Fibroblast of skin of left quadriceps (primary cell): ENCODE measurements at places on chromosomes 7 and 10.

DNA sequence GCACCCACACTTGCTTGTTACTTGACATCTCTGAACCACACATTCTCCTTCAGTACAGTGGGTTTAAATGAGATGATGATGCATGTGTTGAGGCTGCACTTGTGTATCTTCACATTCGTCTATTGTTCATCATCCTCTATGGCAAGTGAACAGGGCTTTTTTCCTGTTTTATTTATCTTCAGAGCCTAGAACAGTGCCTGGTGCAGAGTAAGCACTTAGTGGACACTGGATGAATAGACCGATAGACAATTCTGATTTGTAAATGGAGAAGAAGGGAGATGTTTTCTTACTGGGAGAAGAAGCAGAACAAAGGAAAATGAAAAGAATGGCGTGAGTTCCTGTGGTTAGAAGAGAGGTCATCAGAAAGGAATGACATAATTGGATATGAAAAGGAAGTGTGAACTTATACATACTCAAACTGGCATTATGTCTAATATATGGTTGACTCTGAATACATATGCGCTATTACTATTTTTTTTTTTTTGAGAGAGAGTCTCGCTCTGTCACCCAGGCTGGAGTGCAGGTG is 99.7 kb downstream of the AVL9 start:
- no peak for DNase-seq

DNA sequence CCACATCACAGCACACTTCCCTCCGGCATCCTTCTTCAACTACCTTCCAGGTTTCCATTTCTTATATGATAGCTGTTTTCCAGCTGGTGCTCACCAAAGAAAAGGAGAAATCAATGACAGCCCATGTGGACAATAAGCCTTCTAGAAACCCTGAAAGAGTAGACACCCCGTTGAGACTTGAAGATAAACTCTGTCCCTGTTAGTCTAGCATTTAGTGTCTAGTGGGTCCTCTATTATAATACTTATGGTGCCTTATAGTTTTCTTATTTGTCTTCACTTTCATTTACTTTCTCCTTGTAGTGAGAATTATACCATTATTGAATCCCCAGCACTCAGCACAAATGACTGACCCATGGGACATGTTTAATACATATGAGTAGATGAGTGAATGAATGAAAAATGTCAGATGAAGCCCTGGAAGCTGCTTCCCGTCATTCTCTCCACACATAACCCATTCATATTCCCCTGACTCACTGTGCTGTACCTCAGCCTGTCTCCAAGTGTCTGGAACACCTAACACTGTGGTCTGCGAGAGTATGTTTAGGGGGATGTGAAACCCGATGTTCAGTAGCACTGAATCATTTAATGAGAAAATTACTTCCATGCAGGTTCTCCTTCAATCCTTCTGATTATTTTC is 377.6 kb downstream of the GPR158 start:
- peak; percentile 2 for DNase-seq

GRCh38 chr7:34108165-34108564 is 202.8 kb downstream of the BMPER start:
- no peak for DNase-seq

DNA sequence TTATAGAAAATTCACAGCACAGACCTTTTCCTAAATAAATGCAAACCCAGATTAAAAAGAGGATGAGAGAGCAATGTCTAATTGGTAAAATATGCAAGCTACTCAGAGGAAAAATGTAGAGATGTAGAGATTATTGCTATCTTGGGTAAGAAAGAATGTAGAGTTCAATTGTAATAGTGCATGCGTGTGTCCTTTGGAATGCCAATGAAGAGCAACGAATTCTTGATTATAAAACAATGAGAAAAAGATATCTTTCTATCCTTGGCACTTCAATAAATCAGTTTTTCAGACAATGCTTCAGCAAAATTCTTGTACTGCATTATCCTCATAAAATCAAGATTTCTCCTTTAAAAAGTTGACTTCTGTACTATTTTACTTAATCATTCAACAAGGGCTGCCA is 50.9 kb downstream of the SEMA3D start:
- DNase-seq, result peak; percentile 88

GRCh38 chr7:26368542-26368941 is 76.9 kb downstream of the SNX10 start:
- DNase-seq, result no peak

DNA sequence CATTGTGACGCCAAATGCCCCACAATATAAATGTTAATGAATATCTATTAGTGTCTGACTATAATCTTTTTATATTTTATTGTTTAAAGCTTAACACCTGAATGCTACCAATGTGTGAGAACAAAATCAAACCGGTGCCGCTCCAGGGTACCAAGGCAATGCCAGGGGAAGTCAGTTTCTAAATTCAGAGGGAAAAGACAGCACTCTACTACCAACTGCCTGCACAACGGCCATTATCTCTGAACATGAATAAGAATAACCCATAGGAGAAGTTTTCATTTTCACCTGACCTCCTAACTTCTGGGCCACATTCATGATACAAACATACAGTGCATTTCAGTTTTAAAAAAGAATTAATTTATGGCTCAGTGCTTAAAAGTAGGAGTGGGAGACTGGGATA is 21.7 kb downstream of the USP6NL start:
- DNase-seq, result no peak

GRCh38 chr10:125221716-125222115 is 61.4 kb upstream of the CTBP2 start:
- DNase-seq, result no peak

- no peak for DNase-seq
Observed at GRCh38 chr7:146670532-146670931, 553.9 kb downstream of the CNTNAP2 start.

DNA sequence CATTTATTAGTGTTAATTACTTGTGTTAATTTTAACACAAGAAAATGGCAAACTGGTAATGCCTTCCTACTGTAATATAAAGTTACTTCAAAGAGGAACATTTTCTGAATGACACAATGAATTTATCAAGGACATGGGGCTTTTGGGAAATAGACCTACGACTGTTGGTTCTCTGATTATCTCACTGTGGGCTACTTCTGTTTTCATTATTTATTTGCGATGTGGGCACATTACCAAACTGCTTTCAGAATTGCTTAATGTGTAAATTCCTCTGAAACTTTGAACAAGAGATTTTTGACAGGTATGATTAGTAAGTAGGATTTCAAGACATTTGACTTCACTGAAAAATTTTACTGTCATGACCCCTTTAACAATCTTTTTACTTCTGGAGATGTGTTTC is 535.6 kb downstream of the CNTNAP2 start:
- peak; percentile 5 for DNase-seq

DNA sequence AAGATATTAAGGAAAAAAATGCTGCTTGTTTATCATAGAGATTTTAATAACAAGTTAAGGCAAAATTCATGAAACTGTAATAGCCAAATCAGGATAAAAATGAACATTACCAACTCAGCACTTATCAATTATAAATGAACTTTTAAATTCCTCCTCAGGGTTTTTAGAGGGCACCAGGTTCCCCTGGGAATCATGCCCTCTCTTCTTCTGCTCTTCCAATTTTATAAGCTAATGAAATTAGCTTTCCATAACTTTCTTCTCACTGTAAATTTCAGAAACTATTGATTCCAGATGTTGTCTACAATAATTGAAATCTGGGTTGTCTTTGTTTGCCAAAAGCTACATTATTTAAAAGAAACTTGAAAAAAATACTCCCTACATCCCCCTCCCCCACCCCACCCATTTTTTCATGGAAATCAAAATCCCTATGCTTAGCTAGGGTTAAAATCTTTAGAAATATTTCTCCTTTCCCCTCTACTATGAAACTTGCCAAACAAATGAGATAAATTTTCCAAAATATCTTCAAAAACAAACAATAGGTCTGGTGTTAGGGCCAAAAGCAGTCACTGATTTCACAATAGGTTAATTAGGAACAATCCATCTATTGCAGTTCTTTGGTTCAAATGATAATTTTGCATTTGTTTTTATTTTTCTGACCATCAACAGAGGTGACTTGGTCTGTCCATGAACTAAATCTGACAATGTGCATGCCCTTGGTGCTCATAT is 187.7 kb downstream of the DOCK4 start:
- no peak for DNase-seq

DNA sequence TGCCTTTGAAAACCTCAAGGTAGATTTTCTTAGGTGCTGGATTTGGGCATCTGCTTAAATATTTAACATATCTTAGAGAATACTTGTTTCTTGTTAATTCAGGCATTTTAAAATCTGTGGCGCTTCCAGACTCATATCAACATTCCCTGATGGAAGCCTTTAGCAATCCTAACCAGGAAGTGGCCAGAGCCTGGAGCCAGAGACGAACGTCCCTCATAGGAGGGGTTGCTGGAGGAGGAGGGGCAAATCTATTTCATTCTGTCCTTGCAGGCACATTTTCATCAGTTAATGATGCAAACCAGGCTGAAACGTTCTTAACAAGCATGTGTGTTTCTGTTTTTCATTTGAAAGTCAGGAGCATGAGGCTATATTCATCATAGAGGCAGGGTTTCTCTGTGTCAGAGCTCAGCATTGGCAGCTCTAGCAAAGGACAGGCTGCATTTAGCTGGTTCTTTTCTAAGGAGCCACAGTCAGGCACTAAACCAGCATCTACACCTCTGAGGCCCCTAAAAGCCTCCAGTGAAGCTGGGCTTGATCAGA is 17.8 kb upstream of the IFIT2 start:
- peak; percentile 91 for DNase-seq

GRCh38 chr10:62374862-62375710 is 917 bp downstream of the ZNF365 start:
- no peak for DNase-seq

DNA sequence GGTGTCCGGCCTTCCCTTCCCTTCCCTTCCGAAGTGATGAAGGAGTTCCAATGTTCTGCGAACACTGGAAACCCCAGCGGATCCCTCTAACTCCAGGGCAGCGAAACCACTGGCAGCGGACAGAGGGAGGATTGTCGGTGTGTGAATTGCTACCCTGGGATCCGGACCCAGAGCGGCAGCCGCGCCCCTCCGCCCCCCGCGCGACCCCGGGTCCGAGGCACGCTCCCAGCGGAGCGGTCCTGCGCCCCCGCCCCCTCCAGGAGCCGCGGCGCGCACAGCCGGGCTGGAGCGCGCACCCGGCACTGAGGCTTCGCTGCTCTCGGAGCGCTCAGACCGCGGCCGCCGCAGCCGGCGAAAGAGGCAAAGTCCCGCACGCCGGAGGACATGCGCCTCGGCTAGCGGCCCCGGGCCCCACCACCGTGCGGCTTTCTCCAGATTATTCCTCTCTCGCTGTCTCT is at the start of gene PTPRZ1:
Gene PTPRZ1, plus strand, starts transcription at position 331 of the 458 bp plus-strand sequence. CDS start 339 bp downstream, outside the sequence.
- DNase-seq, result no peak

DNA sequence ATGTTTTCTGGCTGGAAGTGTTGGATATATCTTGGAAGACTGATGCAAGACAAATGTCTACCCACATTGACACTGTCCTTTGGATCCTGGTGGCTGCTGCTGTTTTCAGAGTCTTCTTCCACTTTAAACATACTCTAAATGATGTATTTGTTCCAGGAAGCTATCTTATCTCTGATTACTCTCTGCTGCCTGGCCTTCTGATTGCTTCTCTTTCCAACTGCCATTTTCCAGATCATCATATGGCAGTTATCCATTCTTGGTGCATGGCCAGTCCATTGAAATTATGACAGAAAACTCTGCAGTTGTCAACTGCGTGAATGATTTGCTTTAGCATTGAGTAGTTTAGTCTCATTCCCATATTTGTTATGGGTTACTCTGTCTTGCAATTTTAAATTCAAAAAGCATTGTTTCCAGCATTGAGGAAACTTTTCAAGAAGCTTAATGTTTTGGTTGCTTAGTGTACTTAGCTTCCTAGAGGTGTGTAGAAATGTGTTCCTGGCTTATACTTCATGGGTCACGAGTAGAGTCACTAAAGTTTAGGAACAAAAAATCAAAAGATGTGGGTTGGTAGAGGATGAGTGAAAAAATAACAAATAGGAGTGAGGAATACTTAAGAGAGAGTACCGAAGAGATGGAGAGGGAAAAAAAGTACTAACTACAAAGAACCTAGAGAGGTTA is 268.3 kb upstream of the MTPN start:
- no peak for DNase-seq

GRCh38 chr7:22765609-22766008 is 38.6 kb downstream of the IL6 start:
- no peak for DNase-seq
